GM13977 (cell line): ENCODE measurements at places on chromosomes 1 and 21.

- no peak for DNase-seq
Measured at GRCh38 chr1:172764378-172764777, 105.5 kb downstream of the FASLG start.

- DNase-seq = no peak
Measured at GRCh38 chr1:27114546-27114945, 40.4 kb downstream of the SLC9A1 start.

GRCh38 chr1:56709269-56709880, 64.3 kb downstream of the PRKAA2 start:
- DNase-seq = peak; percentile 24

- DNase-seq = no peak
Measured at GRCh38 chr1:196611873-196612272, 3.6 kb upstream of the KCNT2 start.

- DNase-seq = no peak
Measured at GRCh38 chr1:106910798-106911197, 145.7 kb upstream of the PRMT6 start.

DNA sequence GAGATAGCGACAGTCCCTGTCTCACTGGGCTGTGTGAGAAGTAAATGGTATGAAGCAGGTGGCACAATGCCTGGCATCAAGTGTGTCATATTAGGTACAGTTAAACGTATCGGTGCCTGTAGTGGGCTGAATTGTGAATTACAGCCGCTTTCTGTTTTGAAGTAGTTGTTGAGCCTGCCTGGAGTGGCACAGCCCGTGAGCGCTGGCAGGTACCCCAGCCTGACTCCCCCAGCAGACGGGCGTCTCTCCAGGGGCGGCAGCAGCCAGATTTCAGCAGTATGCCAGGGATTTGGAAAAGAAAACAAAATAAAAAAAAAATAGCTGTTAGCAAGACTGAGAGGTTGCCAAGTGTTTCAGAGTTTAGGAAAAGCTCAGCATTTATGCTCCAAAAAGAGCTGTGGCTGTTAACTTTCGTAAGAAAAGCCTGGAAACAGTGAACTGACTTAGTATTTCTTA, 26.6 kb upstream of the GPR153 start:
- DNase-seq = no peak

- DNase-seq = no peak
Measured at GRCh38 chr1:66367369-66367768, 166.6 kb upstream of the SGIP1 start.

- no peak for DNase-seq
Measured at GRCh38 chr1:113088972-113089371, 16.0 kb downstream of the LRIG2 start.

DNA sequence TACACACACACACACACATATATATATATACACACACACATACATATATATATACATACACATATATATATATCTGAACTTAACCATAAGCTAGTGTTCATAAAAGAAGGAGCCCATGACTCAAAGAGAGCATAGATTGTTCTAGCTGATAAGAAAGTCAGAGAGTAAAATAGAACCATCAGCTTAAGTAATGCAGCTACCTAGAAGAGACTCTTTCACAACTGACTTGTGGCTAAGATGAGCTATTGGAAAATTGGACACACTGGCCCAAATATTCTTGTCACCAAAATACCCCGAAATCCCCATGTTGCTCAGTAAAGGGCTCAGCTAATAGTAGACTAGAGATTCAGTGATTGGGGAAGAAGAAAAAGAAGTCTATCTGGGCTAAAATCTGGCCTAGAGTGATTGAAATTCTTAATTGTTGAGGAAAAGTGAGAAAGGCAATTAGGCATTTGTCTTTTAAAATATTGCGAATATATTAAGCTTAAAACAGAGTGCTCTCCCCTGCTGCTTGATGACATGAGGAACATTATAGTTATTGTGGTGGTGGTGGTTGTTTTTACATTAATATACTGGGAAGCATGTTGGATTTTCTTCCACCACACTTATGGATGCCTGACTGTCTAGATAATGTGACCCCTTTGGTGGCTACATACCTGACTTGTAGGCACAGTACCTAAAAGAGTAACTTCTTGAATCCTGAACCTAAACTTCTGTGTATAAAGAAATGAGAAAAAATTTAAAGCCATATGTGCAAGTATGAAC, 6.3 kb downstream of the SLAMF1 start:
- no peak for DNase-seq

- no peak for DNase-seq
Measured at GRCh38 chr1:26395754-26396153, 14.9 kb upstream of the LIN28A start.

GRCh38 chr1:97499667-97500066, 421.2 kb downstream of the DPYD start:
- no peak for DNase-seq

GRCh38 chr1:22131875-22132486, 10.9 kb downstream of the WNT4 start:
- peak; percentile 90 for DNase-seq

GRCh38 chr1:37795340-37796125, 1.9 kb downstream of the MANEAL start:
- peak; percentile 70 for DNase-seq

GRCh38 chr1:55211863-55212262, 3.3 kb downstream of the USP24 start:
- peak; percentile 57 for DNase-seq

GRCh38 chr1:159802111-159802510, at the start of gene FCRL6:
FCRL6 (plus strand) TSS chr1:159802360; CDS start chr1:159802425, 65 bp downstream.
- DNase-seq = no peak

GRCh38 chr1:218463194-218464156, 118.3 kb downstream of the TGFB2 start:
- DNase-seq = no peak

DNA sequence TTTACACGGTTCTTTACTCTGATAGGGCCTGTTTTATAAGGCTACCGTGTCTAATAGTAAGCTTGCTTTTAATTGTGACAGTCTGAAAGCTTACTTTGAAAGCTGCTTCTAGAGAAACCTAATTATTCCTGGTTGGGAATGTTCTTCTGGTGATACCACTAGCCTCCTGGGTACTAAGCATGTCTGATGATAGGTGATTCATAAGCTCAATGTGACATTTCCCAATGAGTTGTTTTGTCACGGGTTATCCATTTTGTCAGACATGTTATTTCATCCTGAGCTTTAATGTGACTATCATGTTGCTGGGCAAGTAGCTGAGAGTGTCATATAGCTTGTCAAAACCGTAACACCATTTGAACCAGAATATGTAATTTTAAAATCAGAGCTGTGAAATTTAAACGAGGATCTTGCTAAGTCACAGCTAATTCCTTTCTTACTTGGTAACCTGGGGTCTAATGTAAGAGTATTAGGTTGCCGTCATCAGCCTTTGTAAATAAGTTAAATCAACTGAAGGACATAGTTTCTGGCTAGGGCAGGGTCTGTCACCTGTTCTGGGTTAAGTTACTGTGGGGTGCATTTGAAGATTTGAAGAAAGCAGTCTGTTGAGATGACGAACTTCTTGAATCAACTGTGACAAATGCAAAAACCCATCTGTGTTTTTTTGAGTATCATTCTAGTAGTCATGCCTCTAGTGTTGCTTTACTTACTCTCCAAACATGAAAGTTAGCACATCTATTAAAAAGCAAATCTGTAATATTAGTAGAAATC, 529.2 kb downstream of the USP25 start:
- DNase-seq = no peak

DNA sequence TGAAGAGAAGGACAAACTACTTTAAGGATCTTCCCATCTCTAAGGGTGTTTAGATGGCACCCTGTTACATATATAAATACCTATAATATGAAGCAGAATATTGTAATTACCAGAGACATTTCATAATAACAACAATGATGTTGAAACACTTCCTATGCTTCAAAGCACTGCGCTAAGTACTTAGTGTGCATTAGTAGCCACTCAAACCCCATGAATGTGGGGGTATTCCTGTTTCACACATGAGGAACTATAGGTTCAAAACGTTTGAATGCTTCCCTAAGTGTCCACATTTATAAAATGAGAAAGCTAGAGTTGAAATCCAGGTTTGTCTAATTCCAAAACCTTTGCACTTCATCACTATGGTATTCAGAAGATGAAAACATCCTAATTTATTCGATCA, 18.5 kb upstream of the OR10J5 start:
- DNase-seq = no peak

DNA sequence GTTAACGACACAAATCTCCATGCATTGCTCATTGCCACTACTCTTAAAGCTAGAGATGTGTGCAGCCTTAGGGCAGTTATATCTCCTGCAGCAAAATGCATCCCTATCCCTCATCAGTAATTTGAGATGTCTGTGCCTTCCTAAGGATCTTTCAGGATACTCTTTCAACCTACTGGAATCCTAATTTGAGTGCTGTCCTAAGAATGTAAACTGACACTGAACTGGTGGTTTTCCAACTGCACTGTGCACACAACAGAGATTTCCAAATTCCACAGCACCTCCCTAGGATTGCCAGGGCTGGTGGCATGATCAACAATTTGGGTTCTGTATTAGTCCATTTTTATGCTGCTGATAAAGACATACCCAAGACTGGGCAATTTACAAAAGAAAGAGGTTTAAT, 193.9 kb downstream of the LTN1 start:
- no peak for DNase-seq

- DNase-seq = peak; percentile 59
Measured at GRCh38 chr1:171877701-171878100, 36.4 kb downstream of the DNM3 start.

DNA sequence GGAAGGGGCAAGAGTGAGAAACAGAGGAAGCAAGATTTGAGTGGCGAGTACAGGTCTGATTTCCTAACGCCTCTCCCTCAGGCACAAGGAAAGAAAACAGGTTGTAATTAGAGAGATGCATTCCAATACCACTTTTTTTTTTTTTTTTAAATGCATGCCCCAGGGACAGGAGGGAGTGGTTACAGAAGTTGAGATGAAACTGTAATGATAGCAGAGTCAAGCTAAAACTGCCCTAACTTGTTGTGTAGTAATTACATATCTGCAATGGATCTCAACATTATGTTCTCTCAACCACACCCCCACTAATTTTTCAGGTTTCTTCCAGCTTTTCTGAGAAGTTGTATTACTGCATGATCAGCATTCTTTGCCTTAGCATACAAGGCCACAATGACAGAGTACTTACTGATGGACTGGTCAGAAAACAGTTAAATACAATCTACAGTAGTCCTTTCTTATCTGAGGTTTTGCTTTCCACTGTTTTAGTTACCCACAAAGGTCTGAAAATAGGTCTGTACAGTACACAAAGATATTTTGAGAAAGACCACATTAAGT, 5.5 kb downstream of the ETV3 start:
- DNase-seq = no peak

DNA sequence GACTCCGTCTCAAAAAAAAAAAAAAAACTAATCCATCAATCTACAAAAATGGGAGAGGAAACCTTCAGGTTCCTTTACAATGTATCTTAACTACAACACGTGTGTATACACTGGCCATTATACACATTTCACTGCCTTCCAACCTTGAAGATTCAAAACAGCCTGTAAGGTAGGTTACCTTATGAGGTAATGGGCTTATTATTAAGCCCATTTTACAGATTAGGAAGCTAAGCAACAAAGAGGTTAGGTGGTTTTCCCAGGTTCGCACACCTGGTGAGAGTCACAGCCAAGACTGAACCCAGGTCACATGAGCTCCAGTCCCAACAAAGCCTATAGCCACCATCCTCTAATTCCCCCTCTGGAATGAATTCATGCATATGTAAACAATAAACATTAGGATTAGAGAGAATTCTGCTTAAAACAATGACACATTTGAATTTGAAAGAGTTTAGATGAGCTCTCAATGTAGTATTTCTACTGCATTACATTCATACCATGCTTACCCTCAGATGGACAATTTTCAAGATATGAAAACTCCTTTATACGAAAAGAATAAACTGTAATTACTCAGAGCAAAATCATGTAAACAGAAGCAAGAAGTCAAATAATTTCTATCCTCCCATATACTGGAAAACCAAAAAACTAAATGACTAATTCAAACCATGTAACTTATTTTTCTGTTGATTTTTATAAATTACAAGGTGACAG, 54.8 kb downstream of the EIF4G3 start:
- no peak for DNase-seq

GRCh38 chr1:111704776-111705175, 34.4 kb downstream of the INKA2 start:
- DNase-seq = no peak

DNA sequence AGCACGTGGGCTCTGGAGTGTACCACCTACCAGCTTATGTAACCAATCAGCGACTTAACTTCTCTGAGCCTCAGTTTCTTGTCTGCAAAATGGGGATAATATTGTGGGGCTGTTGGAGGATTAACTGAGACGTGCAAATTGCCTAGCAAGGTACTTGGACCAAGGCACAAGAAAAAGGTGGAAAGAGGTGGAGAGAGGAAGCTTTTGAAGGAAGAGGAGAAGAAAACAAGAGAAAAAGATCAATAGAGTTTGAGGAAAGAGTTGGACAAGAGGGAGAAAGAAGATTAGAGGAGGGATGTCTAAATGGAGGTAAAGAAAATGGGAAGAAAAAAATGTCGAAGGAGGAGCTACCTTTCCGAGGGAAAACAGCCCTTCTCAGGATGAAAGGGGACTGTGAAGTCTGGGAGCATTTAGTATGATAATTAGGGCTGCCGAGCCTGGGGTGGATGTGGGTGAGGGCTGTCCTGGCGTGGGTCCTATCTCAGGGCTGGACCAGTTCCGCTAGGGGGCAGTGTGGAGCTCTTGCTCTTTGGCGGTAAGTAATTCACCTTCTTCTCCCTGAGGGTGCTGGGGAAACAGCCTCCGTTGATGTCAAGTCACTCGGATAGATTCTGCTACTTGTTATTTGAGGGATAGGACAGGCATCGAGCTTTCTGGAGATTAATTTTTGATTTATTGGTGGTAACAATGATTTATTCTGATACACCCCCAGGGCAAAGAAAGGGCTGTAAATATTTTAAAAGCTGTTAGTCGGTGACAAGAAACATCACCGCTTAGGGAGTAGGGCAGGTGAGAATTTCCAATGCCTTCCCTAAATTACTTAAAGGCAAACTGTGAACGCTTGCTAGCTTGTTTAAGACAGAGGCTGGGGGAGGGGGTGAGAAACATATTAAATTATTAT, 79.0 kb upstream of the NFASC start:
- peak; percentile 70 for DNase-seq

DNA sequence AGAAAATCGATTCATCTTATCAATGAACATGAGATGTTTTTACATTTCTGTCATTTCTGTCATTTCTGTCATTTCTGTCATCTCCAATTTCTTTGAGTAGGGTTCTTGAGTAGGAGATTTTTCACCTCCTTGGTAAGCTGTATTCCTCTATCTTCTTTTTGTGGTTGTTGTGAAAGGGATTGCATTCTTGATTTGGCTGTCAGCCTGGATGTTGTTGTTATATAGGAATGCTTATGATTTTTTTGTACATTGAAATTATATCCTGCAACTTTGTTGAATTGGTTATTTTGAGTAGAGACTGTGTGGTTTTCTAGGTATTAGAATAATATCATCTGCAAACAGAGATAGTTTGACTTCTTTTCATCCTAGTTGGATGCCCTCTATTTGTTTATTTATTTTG, 1233.7 kb downstream of the PLA2G4A start:
- DNase-seq = no peak
